ENCODE measurements at places on chromosomes 1 and 21. TPM values are rescaled to one million over a fixed set of nuclear protein-coding genes. Genes with fewer than 3 reads are reported as not detected.

The SLC9C2 gene
- polyA plus RNA-seq: 0.34 TPM

The DNAI4 gene
- polyA plus RNA-seq: 14.2 TPM

The ST6GALNAC5 gene
- polyA plus RNA-seq: 2.4 TPM

The RRAGC gene
- 41.7 TPM for polyA plus RNA-seq

The OR14C36 gene
- not detected for polyA plus RNA-seq

The CCDC17 gene
- 1.8 TPM for polyA plus RNA-seq

The GJC2 gene
- polyA plus RNA-seq: 0.56 TPM

The AADACL3 gene
- not detected for polyA plus RNA-seq

The FNDC10 gene
- 4.8 TPM for polyA plus RNA-seq

DNA sequence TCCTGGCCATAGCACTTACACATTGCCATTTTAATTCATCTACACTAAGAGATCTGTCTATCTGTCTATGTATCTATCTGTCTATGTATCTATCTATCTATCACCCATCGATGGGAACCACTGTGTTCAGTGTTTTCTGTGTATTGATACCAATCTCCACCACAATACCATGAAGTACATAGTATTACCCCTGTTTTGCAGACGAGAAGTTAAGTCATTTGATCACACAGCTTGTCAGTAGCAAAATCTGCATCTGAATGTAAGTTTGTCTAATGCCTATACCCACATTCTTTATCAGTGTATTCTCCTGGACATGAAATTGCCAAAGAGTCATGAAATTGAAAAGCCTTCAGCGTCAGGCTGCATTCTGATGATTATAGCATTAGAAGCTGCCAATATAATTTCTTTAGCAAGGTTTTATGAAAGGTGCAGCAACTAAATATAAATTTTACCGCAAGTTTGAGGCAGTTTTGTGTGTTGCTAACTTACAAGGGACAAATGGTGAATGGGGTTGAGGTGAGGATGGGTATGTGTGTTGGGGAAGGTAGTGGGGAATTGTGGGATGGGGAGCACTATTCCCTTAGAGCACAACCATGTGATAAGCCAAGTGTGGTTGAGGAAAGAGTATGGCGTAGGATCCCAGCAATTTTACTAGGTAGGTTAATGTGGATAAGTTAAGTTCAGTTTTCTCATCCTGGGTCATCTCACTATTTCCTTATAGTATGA lies 24.2 kb downstream of the SLAMF1 start:
- no peak for DNase-seq

DNA sequence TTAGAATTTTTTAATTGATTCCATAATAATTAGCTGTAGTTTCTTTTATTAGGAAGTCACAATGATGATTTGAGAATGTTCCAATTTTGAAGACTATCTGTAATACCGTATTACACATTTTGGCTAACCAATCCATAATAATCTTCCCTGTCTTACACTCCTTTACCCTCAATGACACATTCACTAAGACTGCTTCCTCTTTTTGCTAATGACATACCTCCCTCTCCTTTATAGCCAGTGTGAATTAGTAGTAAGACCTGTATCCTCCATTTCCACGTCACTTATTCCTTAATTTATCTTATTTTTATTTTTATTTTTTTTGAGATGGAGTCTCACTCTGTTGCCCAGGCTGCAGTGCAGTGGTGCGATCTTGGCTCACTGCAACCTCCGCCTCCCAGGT lies 10.1 kb downstream of the KDM1A start:
- DNase-seq: no peak

- no peak for DNase-seq
Measured at GRCh38 chr1:227349967-227350366, 31.7 kb upstream of the CDC42BPA start.

DNA sequence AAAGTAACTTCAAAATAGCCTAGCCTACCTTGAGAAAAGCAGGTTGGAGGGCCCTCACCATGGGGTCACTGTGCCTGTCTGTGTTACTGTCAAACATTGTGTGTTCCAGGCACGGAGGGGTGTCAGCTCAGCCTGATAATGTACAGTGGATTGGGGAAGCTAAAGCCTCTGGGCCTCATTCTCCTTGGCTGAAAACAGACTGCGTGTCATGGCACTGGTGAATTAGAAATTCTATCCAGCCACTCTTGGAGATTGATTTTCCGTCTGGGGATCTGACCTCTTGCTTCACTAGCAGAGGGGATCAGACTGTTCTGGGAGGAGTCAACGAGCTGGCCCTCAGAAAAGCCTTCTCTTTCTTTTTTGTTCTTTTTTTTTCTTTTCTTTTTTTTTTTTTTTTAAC lies 123.5 kb upstream of the HOOK1 start:
- DNase-seq: no peak

- no peak for DNase-seq
Measured at GRCh38 chr1:189220750-189221149, 1256.9 kb downstream of the BRINP3 start.

- DNase-seq: no peak
Measured at GRCh38 chr1:198660341-198661261, 21.8 kb downstream of the PTPRC start.

DNA sequence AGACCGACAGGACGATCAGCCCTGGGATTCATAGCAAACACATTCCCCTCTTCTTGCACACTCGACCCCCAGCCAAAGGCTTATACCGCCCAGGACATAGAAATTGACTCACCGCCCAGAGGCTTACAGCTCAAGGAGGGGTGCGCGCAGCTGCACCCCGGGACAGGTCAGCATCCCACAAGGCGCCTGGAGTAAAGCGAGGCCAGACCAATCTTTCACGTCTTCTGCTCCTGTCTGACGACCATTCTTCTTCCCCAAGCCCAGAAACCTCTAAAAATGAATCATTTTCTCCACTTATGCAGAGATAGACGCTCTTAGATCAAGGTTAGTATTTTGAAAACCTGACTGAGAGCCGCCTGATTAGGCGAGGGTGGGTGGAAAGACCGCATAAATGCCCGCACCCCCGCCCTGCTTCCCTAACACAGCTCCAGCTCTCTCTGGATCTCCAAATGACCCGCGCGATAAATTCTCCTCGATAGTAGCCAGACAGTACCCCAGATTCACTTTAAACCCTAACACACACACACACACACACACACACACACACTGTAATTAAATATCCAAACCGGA lies 1.9 kb upstream of the LHX8 start:
- DNase-seq: no peak

- DNase-seq: no peak
Measured at GRCh38 chr1:44590475-44590874, 83.8 kb downstream of the TMEM53 start.

GRCh38 chr1:167935216-167936067 lies 1.0 kb upstream of the DCAF6 start:
- no peak for DNase-seq

- DNase-seq: no peak
Measured at GRCh38 chr1:12171206-12172041, 4.6 kb downstream of the TNFRSF1B start.

GRCh38 chr1:67831850-67832513 lies 1.3 kb downstream of the GNG12 start:
- DNase-seq: peak; percentile 63

GRCh38 chr1:20178634-20179370 lies 7.1 kb upstream of the UBXN10 start:
- DNase-seq: no peak

DNA sequence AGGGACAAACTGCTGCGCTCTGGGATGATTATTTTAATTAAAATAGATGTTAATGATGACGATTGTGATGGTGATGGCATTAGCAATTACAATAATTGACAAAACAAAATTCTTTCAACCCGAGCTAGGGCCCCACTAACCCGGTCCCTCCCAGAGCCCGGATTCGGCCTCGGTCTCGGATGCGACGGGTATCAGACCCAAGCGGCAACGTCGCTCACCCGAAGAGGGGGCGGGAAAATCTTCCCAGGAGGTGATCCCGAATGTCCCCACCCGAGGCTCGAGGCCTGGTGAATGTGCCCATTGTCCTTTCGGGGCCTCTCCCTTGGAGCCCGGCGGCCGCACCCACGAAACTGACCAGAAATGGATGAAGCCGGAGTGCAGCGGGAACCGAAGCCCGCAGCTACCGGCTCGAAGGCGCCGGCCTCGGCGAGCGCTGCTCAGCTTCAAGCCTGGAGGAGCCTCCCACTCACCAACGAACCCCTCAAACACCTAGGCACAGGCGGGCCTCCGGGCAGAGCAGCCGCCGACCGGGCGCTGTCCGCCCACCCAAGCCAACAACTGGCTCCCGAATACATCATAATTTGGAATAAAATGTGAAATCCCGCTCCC lies 1.2 kb downstream of the TAL1 start:
- no peak for DNase-seq

DNA sequence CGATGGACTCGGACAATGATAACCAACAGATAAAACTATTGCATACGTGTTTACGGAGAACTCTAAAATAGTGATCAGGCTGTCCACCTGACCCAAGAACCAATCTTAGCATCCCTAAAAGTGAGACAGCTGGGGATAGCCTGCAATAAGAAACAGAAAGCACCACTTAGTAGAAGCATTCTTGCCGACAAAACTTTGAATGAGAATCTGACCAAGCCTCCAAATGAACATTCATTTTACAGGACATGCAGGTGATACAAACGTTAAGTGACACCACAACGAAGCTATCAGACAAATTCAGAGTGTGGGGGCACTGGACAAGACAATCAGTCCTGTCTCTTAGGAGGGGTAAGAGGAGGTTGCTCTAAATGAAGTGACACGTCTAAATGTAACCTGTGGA lies 1.2 kb downstream of the PSMG1 start:
- DNase-seq: no peak

DNA sequence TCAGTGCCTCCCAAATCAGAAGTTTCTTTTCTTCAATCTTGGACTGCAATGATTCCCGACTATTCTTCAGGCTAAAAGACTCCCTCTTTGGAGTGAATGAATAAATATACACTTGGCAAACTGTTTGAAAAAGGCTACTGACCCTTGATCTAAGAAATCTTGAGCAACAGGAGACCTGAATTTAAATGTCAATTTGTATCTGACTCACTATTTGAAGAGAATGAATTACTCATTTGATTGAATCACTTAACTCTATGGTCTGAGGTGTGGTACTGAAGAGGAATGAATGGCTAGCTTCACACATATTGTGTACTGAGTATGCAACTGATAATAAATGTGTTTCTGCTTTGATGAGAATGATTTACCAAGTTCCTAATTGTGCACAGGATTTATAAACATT lies 4.6 kb upstream of the SMG7 start:
- DNase-seq: no peak

DNA sequence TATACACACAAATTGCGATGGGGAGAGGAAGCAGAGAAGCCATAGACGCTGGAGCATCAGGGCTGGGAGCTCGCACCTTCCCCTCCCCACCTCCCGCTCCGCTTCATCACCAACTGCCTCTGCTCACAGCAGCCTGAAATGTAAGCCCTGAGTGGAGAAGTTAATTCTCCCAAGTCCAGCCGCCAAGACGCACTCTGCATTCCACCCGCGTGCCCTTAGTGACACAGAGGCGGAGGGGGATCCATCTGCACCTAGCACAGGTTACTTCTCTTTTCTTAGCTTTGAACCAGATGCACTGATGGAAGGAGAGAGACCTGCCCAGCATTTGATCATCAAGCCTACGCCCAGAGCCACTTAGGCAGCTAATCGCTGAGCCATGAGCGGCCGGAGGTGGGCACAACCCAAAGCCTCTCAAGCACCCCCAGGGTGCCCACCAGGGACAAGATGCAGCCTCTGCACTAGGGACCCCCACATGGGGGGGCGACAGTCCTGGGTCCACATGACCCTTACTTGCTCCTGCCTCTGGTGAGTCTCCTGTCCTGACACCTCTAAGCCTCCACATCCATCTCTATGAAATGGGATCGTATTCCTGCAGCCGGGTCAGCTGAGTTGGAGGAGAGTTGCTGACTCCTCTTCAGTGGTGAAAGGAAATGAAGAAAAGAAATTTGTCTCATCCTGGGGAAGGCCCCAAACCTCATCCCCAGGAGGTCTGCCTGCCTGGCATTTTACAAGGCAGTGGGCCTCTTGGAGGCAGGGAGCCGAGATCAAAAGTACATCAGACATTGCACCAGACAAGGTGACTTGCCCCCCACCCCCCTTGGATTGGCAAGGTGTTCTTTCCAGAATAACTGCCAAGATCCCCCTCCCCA lies 316.2 kb downstream of the MATN1 start:
- no peak for DNase-seq

DNA sequence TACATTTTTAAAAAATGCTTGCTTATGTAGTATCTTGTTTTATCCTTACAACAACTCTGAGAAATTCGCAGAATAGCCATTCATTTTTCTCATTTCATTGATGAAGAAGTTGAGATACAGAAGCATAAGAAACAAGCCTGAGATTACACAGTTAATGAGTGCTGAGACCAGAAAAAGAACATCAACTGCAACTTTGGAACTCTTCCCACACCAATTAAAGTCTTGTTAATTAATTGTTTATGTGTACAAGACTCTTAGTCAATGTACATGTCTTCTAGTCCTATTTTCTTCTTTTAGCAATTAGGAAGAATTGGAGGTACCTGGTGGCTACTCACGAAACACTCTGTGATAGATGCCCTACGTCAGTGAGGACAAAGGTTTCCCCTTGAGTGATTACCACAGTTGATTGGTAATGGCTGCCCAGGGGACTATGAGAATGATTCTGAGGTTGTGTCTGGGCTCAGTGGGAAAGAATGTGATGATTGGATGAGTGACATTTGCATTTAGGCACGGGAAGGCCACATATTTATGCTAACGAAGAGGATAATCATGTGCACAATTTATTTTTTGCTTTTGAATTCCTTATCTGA lies 187.4 kb upstream of the KCNK2 start:
- no peak for DNase-seq

DNA sequence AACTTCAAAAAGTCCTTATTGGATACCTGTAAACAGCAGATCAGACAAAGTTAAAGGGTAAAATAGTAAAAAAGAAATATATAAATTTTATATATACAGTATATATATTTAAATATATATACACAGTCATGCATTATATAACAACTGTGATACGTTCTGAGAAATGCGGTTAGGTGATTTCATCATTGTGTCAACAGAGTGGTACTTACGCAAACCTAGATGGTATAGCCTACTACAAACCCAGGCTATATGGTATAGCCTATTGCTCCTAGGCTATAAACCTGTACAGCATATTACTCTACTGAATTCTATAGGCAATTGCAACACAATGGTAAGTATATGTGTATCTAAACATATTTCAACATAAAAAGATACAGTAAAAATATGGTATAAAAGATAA lies 222.7 kb downstream of the NUF2 start:
- no peak for DNase-seq

DNA sequence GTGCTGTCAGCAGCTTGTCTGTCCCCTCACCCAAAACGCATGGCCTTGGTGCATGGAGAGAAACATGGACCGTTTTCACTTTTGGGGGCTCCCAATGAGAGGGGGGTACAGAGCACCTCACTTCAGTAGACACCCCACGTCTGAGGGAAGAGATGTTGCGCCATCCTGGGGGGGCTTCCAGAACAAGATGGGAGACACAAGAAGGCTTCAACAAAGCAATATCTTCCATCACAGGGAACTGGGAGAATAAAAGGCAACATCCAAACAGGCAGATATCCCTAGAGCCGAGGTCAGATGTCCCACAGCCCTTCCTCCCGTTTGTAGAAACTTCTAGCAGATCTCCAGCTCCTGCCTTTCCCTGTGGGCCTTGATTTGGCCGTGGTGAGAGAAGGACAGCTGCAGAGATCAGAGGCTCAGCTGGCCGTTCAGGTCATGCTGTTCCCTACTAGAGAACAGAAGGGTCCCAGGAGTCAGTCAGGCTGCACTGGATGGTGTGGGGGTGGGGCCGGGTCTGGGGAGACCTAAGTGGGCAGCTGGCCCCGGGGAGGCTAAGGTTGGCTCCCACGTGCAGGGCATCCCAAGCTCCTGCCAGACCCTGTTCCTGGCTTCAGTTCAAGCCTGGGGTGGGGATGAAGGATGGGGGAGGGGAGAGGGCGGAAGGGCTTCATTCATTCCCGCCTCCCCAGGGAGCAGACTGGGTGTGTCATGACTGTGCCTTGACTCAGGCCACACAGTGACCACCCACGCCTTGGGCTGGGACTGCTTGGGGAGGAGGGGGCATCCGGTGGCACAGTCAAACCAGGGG lies 4.4 kb downstream of the PLOD1 start:
- DNase-seq: no peak

Data from renal cortex interstitium (tissue), 15 donors.